ENCODE measurements at places on chromosomes 6 and 20.

- peak; percentile 54 for DNase-seq
Observed at GRCh38 chr20:53623454-53624211, 30.0 kb upstream of the ZNF217 start.

DNA sequence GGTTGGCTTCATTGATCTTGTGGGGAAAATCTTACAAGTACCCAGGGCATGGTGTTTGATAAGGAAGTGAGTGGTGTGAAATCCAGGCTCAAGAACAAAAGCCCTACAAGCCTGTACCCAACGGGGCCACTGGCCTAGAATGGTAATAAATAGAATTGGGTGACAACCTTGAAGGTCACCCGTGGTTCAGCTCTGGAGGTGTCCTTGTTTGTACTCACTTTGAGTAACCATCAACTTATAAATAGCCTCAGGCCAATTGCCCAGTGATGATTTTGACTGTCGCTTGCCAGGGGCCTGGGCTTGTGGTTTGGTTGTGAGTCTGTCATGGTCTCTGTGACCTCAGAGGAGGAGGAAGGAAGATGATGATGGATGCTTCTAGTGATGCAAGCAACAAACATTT, 87.8 kb downstream of the PHACTR3 start:
- no peak for DNase-seq

GRCh38 chr20:21174516-21175239, 48.8 kb downstream of the KIZ start:
- DNase-seq, result no peak

DNA sequence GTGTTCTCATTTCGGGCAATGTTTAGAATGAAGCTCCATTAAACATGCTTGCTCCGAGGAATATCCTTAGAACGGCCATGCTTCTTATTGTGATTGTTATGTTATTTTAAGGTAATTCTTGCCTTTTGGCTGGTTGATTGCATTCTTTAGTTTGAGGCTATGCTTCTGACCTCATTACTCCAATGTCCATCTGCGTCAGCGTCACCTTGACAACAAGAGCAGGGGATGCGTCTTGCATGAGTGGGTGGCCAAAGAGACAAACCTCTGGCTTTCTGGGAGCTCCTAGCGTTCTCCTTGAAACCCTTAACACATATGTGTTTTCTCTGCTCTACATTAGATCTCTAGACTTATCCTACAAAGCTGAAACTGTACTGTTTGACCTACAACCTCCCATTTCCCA, 184.3 kb downstream of the THBS2 start:
- DNase-seq, result no peak

DNA sequence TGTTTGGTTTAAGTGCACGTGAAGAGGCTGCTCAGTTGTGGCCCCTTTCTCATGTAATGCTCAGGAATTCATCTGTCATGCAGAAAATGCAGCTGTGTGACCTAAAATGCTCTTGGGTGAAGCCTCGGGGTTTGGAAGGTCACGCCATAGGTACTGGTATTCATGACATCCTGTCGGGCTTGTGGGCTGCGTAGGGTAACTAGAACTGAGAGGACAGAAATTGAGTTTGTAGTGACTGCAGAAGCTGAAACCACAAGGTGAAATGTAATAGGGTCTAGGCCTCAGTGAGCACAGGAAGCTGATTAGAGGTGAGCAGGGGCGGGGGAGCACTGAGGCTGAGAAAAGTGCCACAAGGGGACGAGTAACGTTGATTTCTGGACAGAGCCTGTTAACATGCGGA, 128.8 kb downstream of the SOBP start:
- peak; percentile 20 for DNase-seq

GRCh38 chr6:81834141-81834681, 81.7 kb upstream of the TENT5A start:
- DNase-seq, result no peak

DNA sequence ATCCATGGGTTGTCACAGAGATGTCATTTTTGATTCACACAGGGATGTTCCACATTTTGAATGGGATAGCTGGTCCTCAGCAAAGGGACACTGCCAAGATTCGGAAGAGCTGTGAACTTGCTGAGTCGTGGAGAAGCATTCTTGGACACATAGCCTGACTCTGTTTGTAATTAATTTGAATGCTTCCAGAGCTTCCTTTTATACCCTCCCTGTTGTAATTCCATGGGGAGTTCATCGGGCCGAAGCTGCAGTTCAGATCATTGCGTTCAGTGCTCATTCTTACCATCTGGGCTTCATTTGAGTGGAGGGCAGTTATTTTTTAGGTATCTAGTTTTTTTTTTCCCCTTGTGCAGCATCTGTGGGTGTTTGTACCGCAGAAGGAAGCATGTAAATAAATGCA, 126.5 kb downstream of the SLC24A3 start:
- DNase-seq, result no peak
